ENCODE measurements at places on chromosomes 1 and 21. TPM values are rescaled to one million over a fixed set of nuclear protein-coding genes. Genes with fewer than 3 reads are reported as not detected.

DNA sequence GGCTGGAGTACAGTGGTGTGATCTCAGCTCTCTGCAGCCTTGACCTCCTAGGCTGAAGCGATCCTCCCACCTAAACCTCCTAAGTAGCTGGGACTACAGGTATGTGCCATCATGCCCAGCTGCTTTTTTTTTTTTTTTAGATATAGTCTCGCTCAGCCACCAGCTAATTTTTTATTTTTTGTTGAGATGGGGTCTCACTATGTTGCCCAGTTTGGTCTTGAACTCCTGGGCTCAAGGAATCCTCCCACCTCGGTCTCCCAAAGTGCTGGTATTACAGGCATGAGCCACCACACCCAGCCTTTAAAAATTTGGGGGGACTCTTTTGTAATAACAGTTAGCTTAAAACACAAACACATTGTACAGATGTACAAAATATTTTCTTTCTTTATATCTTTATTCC lies 1.7 kb upstream of the SNX27 start:
- no peak overlapping the region for H3K4me3 ChIP-seq
- H3K36me3 ChIP-seq = no peaks in the 10 kb centered on the region
- no peak for DNase-seq

The CSMD2 gene
- not detected for total RNA-seq

The C1orf87 gene
- not detected for total RNA-seq

The SPATA21 gene
- total RNA-seq = not detected

The ACOT11 gene
- total RNA-seq = 27.1 TPM

DNA sequence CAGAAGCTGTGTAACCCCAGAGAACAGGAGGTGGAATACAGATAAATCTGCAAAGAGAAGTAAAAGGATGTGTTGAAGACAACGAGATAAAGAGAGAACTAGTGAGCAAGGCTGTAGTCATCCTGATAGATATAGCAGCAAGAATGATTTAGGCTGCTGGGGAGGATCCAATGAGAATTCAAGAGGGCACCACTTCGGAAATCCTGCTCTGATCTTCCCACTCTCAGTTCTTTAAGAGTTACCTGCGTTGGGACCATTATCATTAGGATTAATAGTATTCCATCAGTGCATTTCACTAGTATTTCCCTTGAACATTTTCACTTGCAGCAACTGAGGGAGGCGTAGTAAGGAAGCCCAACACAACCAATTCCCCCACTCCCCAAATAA lies at the start of gene BRINP3:
Gene BRINP3 (minus strand): TSS at position 103 of the 387 bp plus-strand sequence.
- no peak for DNase-seq
- H3K36me3 ChIP-seq = no peaks in the 10 kb centered on the region
- no peak within 1 kb of the TSS for H3K4me3 ChIP-seq
- no peak within 1 kb of the TSS for H3K27ac ChIP-seq
- H3K27me3 ChIP-seq = no peaks in the 10 kb centered on the region

- no peak overlapping the region for H3K4me3 ChIP-seq
- DNase-seq = no peak
- H3K27me3 ChIP-seq = no peaks in the 10 kb centered on the region
- H3K4me1 ChIP-seq = no peaks in the 10 kb centered on the region
- H3K27ac ChIP-seq = peak overlapping the region; percentile 20
- peaks cover 8% of the 10 kb centered on the region for H3K36me3 ChIP-seq
Observed at GRCh38 chr1:111191496-111191895, 8.9 kb downstream of the DENND2D start.

The SLAMF7 gene
- 0.93 TPM for total RNA-seq

The URB2 gene
- 6.9 TPM for total RNA-seq

- no peak overlapping the region for H3K4me3 ChIP-seq
- H3K27me3 ChIP-seq = no peaks in the 10 kb centered on the region
- no peaks in the 10 kb centered on the region for H3K4me1 ChIP-seq
- H3K27ac ChIP-seq = no peak overlapping the region
Observed at GRCh38 chr1:43957407-43958040, 10.8 kb downstream of the IPO13 start.

DNA sequence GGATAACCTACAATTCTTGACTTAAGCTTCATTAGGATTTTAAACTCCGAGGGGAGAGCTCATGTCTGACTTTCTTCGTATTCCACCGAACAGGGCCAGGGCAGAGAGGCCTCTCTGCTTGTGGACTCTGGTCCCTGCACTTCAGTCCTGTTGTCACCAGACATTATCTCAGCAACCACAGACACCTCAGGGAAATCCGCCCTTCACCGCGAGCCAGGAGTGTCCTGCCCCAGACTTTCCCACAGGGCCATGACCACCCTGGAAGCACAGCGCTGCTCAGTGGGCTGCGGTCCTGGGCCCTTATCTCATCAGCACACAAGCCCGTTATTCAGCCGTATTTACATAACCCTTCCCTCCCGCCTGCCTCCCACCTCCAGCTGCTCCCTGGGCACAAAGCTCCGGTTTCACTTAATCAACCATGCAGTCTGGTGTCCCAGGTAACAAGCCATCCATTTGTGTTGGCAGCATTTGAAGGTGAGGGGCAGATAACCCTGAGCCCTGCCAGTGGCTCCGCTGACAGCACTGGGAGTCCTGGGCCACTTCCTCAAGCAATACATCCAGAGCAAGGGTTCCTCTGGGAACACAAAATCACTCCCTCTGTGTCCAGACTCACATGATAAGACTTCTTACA lies 122.8 kb upstream of the RAB4A start:
- H3K36me3 ChIP-seq = no peaks in the 10 kb centered on the region
- H3K4me3 ChIP-seq = no peak overlapping the region
- peak; percentile 55 for DNase-seq
- peak overlapping the region; percentile 28 for H3K27ac ChIP-seq
- no peaks in the 10 kb centered on the region for H3K27me3 ChIP-seq
- H3K4me1 ChIP-seq = peaks cover 25% of the 10 kb centered on the region

The KPRP gene
- total RNA-seq = not detected

DNA sequence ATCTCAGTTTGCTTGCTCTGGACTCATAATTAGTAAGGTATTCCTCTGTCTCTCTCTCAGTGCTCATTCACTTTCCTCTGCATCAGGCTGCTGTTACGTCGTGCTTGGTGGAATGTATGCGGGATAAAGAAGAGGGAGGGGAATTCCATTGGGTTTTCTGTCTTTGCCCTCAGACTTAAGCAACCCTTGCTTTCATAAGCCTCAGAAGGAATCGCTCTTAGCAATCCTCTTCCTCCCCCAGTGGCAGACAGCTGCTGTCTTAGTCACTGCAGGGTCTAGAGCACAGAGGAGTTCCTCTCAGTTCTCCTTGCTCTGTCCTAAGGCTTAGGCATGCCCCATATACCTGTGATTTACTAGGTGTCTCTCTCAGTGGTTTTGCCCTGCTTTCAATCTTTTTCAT lies 19.1 kb upstream of the NTMT2 start:
- no peaks in the 10 kb centered on the region for H3K4me1 ChIP-seq
- H3K27me3 ChIP-seq = no peaks in the 10 kb centered on the region
- H3K27ac ChIP-seq = no peak overlapping the region
- no peak for DNase-seq

DNA sequence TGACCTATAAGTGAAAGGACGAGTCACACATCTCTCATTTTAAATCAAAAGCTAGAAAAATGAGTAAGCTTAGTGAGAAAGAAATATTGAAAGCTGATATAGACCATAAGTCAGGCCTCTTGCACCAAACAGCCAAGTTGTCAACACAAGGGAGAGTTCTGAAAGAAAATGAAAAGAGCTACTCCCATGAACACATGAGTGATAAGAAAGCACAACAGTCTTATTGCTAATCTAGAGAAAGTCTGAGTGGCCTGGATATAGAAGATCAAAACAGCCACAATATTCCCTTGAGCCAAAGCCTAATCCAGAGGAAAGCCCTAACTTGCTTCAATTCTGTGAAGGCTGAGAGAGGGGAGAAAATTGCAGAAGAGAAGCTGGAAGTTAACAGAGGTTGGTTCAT lies 175.0 kb downstream of the SMYD3 start:
- no peak overlapping the region for H3K4me3 ChIP-seq
- H3K27ac ChIP-seq = no peak overlapping the region
- H3K36me3 ChIP-seq = no peaks in the 10 kb centered on the region
- no peaks in the 10 kb centered on the region for H3K27me3 ChIP-seq

The UBR4 gene
- total RNA-seq = 221 TPM

GRCh38 chr1:54127594-54128300 lies 25.1 kb downstream of the CDCP2 start:
- no peak for DNase-seq
- H3K27ac ChIP-seq = no peak overlapping the region
- H3K4me3 ChIP-seq = no peak overlapping the region
- H3K27me3 ChIP-seq = no peaks in the 10 kb centered on the region

- H3K4me3 ChIP-seq = no peak overlapping the region
- H3K27me3 ChIP-seq = no peaks in the 10 kb centered on the region
- DNase-seq = no peak
- no peak overlapping the region for H3K27ac ChIP-seq
- H3K4me1 ChIP-seq = peaks cover 6% of the 10 kb centered on the region
- H3K36me3 ChIP-seq = no peaks in the 10 kb centered on the region
Observed at GRCh38 chr1:55204997-55205396, 10.2 kb downstream of the USP24 start.

- no peak for DNase-seq
- H3K4me1 ChIP-seq = no peaks in the 10 kb centered on the region
- H3K27ac ChIP-seq = no peak overlapping the region
- no peak overlapping the region for H3K4me3 ChIP-seq
- H3K27me3 ChIP-seq = no peaks in the 10 kb centered on the region
Observed at GRCh38 chr1:78170859-78171258, 125.1 kb downstream of the GIPC2 start.

DNA sequence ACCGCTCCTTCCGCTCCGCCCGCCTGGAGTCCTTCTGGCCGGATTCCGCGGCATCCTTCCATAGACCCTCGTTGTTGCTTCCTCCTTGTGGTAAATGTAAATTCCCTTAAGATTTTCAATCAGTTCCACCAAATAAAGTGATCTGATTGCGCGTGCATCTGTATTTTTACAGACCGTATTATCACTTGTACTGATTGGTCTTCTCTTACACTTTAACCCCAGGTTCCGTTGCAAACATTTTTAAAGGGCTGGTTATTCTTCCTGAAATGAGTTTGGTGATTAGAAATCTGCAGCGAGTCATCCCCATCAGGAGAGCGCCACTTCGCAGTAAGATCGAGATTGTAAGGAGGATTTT lies 483 bp downstream of the YBEY start:
- no peaks in the 10 kb centered on the region for H3K27me3 ChIP-seq
- peaks cover 37% of the 10 kb centered on the region for H3K4me1 ChIP-seq
- no peaks in the 10 kb centered on the region for H3K36me3 ChIP-seq

DNA sequence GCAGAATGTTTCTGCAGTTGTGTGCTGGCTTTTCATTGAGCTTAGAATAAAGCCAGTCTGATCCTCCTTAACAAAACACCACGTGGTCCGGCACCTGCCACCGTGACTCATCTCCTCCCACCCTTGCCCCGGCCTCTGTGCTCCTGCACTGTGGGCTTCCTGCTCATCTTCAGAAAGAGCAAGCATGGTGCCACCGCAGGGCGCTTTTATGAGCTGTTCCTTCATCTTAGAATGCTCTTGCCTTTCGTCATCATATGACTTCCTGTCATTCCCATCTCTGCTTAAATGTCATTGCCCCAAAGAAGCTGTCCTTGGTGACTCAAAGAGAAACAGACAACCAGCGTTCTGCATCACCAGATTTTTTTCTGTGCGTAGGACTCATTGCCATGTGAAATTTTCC lies 117.8 kb downstream of the HHAT start:
- no peak for DNase-seq
- no peaks in the 10 kb centered on the region for H3K27me3 ChIP-seq
- H3K4me1 ChIP-seq = no peaks in the 10 kb centered on the region

DNA sequence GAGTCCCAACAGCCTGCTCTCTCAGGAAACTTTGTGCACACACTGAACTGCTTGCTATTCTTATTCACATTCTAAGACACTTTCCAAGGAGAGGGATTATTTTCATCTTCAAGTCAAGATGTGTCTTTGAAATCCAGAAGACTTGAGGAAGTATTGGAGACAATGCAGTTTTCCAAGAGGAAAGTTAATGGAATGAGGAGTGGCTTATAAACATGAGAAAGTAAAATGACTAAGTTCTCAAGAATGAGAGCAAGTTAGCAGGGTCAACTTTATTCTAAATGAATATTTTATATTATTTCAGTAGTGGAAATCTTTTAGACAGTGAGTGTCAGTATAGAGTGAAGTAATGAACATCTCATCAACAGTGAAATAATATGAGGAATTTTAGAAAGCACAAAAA lies 1239.3 kb downstream of the MRPL39 start:
- no peaks in the 10 kb centered on the region for H3K4me1 ChIP-seq
- no peaks in the 10 kb centered on the region for H3K27me3 ChIP-seq
- no peak for DNase-seq
- no peak overlapping the region for H3K27ac ChIP-seq
- no peak overlapping the region for H3K4me3 ChIP-seq
- no peaks in the 10 kb centered on the region for H3K36me3 ChIP-seq
